ENCODE measurements at places on chromosomes 16 and 17.

GRCh38 chr16:1470481-1471251 is 4.2 kb downstream of the CLCN7 start:
- peak; percentile 53 for DNase-seq

DNA sequence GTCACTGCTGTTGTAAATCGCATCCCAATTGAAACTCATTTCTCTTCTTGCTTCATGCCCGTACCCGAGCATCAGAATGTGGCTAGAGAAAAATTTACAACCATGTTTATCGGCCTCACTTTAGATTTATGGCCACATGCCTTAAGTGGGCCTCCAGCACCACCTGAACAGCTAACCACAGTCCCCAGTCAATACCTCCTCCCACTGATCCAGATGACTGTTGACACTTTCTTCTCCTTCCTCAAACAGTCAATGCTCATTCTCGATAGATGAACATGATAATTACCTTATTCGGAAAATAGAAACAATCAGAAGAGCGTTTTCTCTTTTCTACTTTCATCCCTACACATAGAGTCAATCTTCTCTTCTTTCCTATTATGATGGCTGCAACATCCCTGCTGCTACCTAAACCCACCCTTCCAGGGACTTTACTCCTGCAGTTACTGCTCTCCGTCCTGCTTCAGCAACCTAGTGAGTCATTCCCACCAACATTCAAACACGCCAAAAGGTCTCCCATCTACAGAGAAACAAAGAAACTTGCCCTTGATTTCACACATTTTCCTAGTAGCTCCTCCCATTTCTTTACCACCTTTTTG is 416.3 kb upstream of the MAF start:
- DNase-seq: no peak

DNA sequence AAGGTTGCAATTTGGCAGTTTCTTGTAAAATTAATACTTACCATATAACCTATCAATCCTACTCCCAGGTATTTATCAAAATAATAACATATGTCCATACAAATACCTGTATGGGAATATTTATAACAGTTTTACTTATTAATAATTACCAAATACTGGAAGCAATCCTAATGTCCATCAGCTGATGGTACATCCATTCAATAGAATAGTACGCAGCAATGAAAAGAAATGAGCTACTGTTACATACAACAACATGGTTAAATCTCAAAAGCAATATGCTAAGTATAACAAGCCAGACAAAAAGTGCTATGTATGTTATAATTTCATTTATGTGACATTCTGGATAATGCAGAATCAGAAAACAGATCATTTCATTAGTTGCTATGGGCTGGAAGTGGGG is 1.2 kb downstream of the HYDIN start:
- DNase-seq: no peak

- DNase-seq: no peak
These were observed 162.7 kb downstream of the SPECC1 start for GRCh38 chr17:20171741-20172365.

DNA sequence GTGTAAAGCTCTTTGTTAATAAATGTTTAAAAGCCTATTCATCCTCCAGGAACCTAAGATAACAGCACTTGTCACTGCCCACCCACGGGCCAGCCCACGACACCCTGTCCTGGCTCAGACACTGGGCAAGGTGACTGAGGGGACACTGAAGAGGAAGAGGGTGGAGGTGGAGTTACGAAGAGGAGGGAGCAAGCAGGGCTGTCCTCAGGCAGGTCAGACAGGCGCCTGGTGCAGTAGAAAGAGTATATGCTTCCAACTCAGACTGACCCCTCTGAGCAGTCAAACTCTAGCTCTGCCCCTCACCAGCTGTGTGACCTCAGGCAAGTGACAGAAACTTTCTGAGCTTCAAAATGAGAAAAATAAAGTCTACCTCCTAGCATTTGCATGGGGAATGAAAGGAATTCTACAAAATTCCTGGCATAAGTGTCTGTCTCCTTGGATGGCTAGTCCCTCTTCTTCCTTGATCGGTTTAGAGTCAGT is 22.8 kb downstream of the TEX2 start:
- DNase-seq: peak; percentile 56

GRCh38 chr17:4038076-4038475 is 73.8 kb upstream of the ATP2A3 start:
- DNase-seq: no peak

- DNase-seq: no peak
These were observed 698 bp downstream of the ACBD4 start for GRCh38 chr17:45135978-45136791.

GRCh38 chr16:60763869-60764268 is 1272.4 kb downstream of the CDH8 start:
- no peak for DNase-seq

GRCh38 chr16:3007059-3007956 is 5.4 kb upstream of the CLDN9 start:
- no peak for DNase-seq

DNA sequence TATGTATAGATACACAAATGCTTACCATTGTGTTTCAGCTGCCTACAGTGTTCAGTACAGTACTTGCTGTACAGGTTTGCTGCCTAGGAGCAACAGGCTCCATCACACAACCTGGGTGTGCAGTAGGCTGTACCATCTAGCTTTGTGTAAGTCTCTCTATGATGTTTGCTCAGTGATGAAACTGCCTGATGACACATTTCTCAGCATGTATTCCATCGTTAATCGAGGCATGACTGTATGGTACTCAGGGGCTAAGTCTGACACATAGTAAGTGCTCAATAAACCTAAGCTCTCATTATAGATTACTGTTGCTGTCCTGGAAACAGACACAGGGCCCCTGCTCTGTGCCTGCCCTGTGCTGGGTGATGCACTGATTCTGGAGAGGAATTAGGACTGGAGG is 18.1 kb downstream of the KCNJ12 start:
- peak; percentile 61 for DNase-seq

DNA sequence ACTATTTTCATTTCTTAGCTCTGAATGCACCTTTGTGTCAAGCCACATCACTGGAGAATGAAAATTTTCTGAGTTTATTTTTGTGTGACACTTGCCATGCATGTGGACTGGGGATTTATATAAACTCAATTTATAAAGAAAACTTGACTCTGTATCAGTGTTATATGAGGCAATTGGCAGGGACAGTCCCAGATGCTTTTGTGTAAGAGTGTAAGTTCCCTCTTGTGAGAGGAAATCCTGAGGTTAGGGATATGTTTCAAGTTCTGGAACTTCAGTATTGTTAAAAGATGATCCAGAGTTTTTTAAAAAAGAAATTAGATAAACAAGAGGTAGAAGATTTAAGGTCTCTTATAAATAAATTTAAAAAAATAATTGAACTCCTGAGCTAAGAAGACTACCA is 10.9 kb upstream of the CCL8 start:
- DNase-seq: no peak

DNA sequence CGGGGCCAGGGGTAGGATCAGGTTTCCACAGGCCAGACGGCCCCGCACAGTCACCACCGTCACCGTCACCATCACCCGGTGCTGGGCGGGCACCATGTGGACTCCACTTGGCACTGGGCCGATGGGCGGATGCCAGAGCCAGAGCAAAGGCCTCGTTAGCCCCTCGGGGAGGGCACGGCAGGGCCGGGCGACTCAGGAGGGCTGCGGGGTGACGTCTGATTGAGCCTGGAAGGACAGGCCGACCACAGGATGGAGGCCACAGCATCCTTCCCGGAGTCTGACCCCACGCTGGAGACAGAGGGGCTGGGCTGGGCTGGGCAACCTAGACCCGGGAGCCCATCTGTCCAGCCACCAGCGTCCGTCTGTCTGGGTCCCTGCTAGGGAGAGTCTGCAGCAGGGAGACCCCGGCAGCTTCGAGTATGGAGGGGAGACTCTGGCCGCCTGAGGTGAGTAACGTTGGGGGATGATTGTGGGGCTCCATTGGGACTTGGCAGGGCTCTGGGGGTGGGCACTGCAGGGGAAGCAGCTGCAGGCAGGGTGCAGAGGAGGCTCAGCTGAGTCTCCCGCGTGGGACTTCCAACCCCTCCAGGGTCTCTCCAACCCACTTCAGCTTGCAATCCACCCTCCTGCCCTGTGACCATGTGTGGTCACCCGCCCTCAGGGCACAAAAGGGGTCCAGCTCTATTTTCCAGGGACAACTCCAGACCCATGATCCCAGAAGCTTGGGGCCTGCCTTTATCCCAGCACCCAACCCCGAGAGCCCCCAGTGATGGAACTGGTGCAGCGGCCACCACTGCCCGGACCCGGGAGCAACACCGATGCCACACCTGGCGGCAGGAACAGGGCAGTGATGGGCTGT is 22.6 kb downstream of the SLC25A10 start:
- no peak for DNase-seq

DNA sequence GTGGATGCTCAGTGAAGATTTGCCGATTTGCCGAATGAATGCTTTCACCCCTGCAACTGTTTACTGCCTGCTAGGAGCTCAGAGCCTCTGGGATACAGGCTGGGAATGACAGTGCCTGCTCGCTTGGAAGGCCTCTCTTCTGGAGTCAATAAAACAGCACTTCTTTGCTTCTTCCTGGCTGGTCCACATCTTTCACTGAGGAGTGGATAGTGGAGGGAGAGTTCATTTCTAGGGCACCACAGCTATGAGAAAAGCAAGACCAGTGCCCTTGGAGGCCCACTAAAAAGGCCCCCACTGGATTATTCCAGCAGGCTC is 3.1 kb upstream of the USP7 start:
- DNase-seq: no peak

DNA sequence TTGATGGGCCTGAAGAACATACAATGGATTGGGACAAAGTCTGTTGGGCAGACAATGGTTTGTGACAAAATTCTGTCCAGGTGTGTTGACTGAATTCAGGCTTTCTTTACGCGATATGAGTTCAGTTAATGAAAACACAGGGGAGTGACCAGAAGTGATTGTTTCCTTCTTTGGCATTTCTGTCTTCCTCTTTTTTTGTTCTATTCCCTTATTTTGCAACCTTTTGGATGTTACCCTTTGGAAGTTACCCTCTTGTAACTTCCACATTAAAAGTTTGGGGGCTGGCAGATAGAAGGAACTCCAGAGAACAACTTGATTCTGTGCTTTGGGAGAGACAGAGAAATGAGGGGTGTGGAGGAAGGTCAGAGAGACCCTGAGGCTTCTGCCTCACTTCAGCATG is 126.7 kb downstream of the PITPNC1 start:
- no peak for DNase-seq

DNA sequence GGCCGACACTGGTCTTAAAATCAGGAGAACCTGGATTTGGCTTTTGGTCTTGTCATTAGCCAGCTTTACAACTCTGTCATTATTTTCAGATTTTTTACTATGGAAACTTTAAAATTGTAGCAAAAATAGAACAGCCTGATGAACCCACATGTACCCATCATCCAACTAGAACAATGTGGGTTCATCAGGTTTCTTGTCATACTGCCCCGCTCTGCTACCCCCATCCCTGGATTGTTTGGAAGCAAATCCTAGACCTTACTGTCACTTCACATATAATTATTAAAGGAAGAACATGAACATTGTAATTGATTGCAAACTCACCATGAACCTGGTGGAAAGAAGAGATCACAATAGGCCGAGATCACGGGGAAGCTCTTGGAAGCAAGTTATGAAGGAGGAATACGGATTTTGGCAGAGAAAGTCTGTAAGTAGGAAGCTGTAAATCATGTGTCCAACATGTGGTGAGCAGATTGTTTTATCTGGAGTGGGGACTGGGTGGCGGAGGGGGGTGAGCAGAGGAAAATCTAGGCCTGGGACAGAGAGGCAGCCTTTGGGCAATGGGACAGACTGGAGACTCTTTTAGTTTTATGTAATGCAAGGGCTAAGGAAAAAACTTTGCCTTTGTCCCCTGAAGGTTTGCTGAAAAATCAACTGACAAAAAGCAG is 67.0 kb downstream of the PITPNC1 start:
- DNase-seq: no peak

GRCh38 chr17:51612692-51613091 is 352.3 kb downstream of the UTP18 start:
- DNase-seq: peak; percentile 18

DNA sequence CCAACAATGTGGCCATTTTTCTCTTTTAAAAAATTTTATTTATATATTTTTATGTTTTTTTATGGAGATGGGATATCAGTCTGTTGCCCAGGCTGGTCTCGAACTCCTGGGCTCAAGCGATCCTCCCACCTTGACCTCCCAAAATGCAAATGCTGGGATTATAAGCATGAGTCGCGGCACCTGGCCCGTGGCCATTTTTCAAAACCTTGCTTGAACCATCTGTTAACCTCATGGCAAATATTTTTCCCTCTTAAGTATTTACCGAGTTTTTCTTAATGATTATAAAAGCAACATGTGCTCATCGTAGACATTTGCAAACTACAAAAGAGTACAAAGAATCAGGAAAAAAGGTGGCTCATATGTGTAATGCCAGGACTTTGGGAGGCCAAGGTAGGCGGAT is 127.6 kb downstream of the ABCC6 start:
- DNase-seq: no peak

DNA sequence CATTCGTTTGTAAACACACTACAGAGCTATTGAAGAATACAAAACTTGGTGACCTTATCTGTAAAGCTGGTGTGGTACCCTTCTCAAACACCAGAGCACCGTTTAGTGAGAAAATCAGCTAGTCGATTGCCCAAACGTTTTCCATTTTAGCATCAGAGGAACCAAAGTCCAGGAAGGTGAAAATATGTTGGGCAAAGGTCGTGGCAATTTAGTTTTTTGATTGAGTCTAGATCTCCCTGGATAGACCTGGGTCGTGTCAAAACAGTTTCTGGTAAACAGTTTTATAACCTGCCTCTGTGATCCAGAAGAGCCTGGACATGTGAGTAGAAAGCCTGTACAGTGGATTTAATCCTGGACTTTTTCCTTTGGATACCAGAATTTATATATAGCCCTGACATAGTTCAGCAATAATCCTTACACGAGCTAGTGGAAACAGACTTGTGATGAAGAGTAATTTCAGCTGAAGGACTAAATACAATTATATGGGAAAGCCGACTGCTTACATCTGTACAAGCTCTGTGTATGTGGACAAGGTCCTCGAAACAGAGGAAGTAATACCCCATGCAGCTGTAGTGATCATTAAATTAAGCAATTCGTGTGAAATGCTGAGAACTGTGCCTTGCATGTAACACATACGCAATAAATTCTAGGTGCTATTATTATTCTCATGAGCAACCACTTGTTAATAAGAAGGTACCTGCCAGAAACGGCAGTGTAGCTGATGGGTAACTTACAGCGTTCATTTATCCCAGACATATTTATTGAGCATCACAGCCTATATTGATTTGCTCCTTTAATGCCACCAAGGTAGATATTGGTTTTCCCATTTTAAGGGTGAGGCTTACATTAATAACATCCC is 72.5 kb downstream of the MAP2K6 start:
- DNase-seq: no peak

GRCh38 chr17:32998111-32998886 is 6.7 kb downstream of the SPACA3 start:
- DNase-seq: peak; percentile 74

GRCh38 chr16:74950511-74950910 is 34.4 kb downstream of the WDR59 start:
- DNase-seq: peak; percentile 56

- no peak for DNase-seq
These were observed 1.2 kb upstream of the MIF4GD start for GRCh38 chr17:75271955-75272847.

- DNase-seq: no peak
These were observed 21.3 kb upstream of the HEXD start for GRCh38 chr17:82396601-82397435.

Measured in kidney tubule cell (primary cell).